ENCODE measurements at places on chromosomes 12 and 14.

- DNase-seq = no peak
These were observed 11.7 kb upstream of the SERPINA11 start for GRCh38 chr14:94464290-94464689.

DNA sequence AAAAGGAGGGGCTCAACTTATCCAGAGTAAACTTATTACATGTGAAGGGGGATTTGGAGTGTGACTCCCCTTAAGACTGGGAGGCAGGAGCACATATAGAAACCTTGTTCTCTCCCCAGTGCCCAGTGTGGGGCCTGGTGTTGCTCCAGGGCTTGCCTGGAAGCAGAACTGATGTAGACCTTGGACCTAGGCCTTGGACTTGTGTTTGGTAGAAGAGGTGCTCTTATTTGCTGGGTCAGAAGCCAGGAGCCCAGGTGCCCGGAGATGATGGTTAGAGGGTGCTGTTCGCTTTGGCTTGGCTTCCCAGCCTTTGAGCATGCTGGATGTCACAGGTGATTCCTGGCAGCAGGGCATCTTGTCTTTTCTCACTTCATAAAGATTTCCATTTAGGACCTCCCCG lies 110.4 kb downstream of the SMOC1 start:
- no peak for DNase-seq

- no peak for DNase-seq
These were observed 1.4 kb downstream of the ETNK1 start for GRCh38 chr12:22626406-22626805.

DNA sequence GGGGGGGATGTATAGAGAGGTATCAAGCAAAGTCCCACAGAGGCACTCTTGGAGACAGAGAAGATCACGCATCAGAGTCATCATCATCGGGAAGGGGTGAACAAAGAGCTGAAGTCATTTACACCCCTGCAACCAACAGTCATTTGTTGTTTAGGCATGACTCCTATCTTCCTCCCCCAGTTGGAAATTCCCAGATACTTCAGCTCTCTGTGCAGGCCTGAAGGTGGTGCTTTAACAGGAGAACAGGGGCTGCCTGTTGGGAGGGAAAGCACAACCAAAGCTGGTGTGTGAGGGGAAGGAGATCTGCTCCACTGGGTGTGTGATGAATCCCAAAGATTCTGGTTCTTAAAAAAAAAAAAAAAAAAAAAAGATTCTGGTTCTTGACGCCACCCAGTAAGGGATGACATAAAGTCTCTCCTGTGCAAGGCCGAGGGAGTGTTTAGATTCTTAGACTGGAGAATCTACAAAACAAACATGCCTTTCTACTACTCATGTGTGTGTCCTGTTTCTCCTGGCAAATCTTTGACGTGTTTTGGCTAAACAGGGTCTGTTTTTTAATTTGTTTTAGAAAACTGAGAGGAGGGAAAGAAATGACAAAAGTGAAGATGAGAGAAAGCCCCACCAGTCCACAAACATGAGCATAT lies 121.0 kb upstream of the ARHGAP5 start:
- DNase-seq = no peak

DNA sequence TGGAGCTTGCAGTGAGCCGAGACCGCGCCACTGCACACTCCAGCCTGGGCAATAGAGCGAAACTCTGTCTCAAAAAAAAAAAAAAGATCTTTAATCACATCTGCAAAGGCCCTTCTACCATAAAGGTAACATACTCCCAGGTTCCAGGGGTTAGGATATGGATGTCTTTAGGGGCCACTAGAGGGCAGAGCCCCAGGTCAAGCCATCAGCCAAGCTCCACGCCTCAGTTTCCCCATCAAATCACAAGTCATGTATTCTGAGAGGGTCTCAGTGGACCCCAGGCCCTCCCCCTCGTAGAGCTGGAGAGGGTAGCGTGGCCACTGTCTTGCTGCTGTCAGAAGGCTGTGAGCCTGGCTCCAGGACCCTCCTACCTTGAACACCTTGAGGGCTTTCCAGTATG lies 18.8 kb downstream of the SLC8B1 start:
- no peak for DNase-seq

GRCh38 chr12:50505675-50506530 lies 1.1 kb downstream of the DIP2B start:
- DNase-seq = no peak

- peak; percentile 38 for DNase-seq
These were observed 351.6 kb upstream of the TBX3 start for GRCh38 chr12:115035535-115036107.

GRCh38 chr14:103118663-103119404 lies 4.4 kb upstream of the TNFAIP2 start:
- DNase-seq = no peak

- DNase-seq = no peak
These were observed 84.9 kb upstream of the PWP1 start for GRCh38 chr12:107600581-107601144.

- no peak for DNase-seq
These were observed 54.2 kb downstream of the LGMN start for GRCh38 chr14:92693998-92694795.

DNA sequence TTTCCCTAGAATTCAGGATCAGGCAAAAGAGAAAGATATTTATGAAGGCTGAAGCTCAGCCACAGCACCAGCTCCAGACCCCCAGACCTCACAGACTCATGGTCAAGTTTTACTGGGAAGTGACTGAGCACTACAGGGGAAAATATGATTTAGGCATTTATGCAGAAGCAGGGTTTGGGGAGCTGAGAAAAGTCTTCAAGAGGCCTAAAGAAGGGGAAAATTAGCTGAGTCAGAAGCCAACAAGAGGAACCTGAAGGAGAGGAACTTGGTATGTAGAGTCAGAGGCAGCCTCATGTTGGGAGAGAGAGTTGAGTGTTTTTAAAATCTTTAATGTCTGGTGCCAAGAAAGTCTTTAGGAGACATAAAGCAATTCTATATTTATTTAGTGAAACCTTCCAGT lies 63.0 kb downstream of the FOS start:
- DNase-seq = no peak

DNA sequence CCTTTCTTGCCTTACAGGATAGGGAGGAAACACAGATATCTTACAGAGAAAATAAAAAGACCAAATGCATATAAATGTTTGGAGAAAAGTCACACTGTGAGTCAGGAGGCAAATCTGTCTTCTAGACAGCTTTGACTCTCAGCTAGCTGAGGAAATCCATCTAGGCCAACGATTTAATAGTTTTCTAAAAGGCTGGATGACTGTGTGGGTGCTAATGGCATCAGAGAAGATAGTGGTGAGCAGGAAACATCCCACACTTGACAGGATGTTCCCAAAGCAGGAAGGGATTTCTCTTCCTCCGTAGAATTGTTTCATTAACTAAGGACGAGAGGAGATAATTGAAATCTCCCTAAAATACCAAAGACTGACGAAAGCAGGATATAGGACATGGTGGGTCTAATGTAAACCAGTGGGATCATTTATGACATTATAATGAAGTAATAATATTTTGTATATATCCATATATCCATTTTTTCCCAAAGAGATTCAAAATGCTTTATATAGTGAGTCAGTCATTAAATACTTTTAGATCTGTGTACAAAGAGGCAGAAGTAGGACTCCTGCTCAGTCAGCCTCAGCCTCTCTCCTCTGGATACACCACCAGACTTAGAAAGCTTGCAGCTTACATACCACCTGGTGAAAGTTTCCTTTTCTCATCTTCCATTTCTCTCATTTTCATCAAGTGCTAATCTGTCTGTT lies 44.3 kb upstream of the PSMA6 start:
- DNase-seq = no peak

DNA sequence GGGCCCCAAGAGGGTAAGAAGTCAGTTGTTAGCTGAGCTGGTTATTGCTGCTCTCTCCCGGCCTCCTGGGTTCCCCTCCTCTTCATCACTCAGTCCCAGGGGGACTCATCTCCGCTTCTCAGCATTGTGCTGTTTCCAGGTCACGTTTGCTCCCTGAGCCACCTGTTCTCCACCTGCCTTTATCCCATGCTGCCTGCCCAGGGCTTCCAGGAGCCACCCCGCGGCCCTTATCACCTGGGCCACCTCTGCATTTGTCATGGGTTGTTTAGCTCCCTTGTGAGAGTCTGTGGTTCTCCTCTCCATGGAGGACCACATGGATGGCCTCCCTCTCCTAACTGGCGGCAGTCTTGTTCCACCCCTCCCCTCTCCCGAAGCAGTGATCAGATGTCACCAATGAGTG lies 36.0 kb downstream of the SYNDIG1L start:
- DNase-seq = no peak

DNA sequence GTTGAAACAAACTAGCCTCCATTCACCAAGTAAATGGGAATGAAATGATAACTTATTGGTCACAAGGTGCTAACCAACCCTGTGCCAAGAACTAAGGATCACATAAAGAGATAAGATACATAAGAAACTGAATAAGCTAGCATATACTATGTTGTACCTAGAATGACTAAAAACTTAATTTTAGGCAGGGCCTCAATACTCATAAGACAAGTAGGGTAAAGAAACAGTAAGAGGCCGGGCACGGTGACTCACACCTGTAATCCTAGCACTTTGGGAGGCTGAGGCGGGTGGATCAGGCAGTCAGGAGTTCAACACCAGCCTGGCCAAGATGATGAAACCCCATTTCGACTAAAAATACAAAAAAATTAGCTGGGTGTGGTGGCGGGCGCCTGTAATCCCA lies 17.7 kb downstream of the GDF11 start:
- no peak for DNase-seq

DNA sequence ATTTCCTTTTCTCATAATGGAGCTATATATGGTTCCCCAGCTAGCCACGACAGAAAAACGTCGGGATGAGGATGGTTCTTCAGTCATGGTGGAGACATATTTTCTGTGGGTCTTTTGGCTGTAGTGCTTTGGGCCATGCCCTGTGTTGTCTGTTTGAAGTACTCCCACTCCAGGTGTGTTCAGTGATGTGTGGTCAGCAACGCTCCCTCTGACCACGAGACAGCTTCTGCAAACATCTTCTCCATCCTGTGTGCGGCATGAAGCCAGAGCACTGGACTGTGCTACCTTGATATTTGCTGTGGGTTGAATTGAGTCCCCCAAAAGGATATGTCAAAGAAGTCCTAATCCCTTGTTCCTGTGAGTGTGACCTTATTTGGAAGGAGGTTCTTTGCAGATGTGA lies 931.2 kb downstream of the NRXN3 start:
- DNase-seq = no peak

- DNase-seq = no peak
These were observed 60.2 kb downstream of the IFT43 start for GRCh38 chr14:76045773-76046172.

- no peak for DNase-seq
These were observed 169.2 kb downstream of the SLC41A2 start for GRCh38 chr12:104788840-104789271.

- DNase-seq = no peak
These were observed 35.6 kb downstream of the GCH1 start for GRCh38 chr14:54867011-54867410.

GRCh38 chr14:35252451-35252868 lies 39.7 kb upstream of the PSMA6 start:
- DNase-seq = no peak

DNA sequence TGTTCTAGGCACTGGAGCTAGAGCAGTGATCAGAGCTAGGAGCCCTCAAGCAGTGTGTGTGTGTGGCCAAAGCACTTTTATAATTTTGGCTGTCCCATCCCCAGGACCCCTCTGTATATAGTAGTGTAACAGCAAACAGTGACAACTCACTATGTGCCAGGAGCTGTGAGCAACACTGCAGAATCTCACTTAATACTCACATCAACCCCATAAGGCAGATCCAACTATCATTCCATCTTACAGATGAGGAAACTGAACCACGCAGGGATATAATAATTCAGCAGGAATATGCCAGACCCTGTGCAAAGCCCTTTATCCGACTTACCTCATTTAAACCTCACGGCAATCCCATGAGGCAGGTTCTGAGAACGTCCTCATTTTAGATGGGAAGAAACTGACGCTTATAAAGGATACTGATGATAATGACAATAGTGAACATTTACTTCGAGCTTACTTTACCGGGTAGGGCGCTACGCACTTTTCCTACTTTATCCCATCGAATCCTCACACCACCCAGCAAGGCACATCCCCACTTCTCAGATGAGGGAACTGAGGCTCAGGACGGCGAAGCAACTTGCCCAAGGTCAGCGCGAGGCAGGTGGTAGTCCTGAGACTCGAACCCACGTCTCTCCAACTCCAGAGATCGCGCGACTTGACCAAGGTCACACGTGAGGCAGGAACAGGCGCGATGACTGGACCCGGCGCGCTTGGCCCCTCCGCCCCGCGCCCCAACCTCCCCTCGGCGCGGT lies 687 bp downstream of the RAB35 start:
- peak; percentile 68 for DNase-seq

DNA sequence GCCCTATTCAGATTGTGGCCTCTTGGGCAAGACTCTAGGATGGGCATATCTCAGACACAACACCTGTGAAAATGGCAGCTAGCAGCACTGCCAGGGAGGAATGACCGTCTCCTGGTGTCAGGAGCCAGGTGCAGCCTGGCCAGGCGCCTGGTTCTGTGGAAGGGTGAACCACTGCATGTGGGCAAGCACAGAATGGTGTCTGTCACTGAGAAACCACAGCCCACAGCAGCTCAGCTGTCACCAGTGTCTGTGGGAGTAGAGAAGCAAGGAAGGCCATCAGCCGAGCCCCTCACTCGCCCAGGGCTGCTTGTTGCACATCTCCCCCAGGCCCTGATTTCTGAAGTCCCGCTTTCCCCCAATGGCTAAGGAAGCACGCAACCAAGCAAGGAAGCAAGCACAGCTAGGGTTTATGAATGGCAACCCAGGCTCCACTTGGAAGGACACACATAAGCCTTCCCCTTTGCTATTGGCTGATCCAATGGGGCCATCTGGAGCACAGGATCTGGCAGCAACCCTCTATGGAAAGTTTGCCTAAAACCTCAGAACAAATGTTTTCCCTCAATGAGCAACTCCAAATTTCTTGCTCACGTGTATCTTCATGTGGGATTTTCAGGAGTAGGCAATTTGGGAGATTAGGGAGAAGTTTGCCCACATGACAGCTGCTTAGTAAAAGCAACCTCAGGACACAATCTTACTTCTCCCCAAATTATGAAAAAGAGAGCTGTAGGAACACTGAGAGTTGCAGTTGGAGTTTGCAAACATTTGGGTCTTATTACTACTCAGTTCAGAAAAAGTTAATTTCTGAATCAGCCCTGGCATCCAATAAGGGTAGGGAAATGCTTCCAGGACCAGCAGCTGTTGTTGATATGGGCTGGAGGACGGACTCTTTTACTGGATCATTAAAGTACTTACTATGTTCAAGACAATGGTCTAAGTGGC lies 44.7 kb downstream of the GPHB5 start:
- no peak for DNase-seq

DNA sequence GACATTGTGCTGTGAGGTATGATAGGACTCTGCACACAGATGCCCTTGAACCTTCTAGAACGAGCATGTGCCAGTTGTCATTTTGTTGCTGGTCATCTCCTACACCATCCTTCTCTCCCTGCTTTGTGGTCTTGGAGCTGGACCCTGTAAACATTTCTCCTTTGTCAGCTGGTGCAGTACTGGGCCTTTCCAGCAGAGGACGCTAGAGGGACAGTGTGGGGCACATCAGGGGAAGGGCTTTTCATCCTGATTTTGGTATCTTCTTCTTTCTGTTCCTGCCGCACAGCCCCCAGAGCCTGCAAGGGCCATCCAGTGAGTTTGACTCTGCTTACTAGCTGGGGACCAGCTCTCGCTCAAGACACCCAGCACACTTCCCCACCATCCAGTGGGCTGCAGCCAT lies 484.6 kb downstream of the AACS start:
- no peak for DNase-seq

Measured in Caco-2 (cell line).